ENCODE measurements at places on chromosomes 16 and 17.

DNA sequence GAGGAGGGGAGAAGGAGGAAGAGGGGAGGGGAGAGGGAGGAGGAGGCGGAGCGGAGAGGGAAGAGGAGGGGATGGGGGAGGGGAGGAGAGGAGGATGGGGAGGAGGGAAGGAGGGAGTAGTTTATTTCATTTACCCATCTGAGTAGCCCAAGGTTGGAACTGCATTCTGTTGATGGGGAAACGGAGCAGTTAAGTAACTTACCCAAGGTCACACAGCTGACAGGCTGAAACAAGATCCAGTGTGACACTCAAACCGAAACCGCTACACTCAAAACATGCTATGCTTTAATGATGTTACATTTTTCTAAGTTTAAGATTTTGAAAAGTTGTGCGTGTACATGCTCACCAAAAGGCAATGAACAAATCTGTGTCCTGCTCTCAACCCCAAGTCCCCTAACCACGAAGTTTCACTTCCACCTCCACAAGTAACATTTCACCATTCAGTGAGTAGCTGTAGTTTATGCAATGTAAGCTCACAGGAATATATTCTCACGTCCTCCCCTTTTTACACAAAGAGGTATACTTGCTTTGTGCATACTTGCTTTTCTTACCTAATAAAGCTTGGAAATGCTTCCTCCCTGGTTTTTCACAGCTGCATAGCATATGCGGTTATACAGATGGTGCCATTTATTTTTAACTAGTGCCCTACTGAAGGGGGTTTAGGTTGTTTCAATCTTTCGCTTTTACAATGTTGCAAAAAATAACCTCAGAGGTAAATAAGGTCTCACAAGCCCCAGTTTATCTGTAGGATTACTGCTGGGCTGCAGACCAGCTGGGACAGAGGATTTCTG lies 275.3 kb downstream of the PARN start:
- no peak for DNase-seq

- no peak for DNase-seq
Measured at GRCh38 chr16:11431915-11432465, 86.7 kb downstream of the RMI2 start.

DNA sequence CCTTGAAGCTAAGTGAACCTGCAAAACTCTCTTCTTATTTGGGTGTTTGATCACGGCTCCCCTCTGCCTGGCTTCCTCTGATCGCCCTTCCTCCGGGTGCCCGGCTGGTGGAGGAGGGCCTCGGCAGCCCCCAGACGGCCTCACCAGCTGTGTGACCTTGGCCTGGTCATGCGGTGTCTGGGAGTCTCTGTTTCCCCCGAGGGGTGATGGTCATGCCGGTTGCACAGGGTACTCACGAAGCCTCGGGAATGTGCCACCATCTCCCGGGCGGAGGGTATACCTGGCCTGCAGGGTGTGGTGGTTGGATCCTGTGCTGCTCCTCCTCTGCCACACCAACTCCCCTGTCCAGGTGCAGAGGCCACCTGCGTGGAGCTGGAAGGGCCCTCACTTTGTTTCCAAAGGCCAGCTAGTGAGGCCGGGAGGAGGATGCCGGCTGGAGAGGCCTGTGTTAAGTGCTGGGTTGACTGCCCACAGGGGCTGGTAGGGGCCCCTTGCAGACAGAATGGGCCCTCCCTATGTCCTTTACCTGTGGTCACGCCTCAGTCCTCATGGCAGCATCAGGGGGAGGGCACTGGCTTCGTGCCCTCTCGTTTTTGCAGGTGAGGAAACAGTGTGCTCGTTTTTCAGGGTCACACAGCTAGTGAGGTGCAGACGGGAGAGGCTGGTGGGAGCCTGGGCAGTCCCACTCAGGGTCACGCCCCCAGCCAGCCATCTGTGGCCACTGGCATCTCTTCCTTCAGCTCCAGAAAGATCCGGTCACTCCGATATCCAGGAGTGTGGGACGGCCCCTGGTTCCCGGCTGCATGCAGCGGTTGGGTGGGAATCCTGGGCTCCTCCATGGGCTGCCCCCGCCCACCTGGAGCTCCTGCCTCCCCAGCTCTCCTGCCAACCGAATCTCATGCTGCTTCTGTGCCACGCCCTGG lies 148.5 kb upstream of the GSE1 start:
- DNase-seq = no peak

DNA sequence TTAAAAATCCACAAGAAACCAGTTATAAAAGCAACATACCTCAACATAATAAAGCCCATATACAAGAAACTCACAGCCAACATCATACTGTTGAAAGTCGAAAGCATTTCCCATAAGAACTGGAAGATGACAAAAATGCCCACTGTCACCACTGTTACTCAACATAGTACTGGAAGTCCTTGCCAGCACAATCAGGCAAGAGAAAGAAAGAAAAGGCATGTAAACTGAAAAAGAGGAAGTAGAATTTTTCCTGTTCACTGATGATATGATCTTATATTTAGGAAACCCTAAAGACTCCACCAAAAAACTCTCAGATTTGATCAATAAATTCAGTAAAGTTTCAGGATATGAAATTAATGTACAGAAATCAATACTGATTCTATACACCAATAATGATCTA lies 45.1 kb downstream of the AHSP start:
- DNase-seq = no peak

GRCh38 chr16:68884861-68885720 lies 41.8 kb downstream of the TANGO6 start:
- DNase-seq = no peak

- DNase-seq = no peak
Measured at GRCh38 chr16:8855051-8855786, 13.6 kb downstream of the CARHSP1 start.

- no peak for DNase-seq
Measured at GRCh38 chr17:21214777-21215541, 998 bp upstream of the TMEM11 start.

- no peak for DNase-seq
Measured at GRCh38 chr17:50095626-50096037, 481 bp downstream of the PDK2 start.

DNA sequence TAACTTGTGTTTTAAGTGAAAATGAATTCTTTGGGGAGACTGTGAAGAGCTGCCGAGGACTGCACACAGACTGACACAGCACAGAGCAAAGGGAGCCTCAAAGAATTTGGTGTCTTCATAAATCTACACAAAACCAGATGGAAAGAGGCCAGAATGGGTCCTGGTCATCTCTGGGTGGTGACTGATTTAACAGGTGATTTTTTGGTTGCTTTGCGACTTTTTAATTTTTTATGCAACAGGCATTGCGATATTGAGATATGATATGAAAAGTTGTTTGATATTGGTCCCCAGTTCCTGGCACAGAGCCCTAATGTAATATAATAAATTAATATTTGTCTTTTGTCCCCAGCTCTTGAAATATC lies 12.6 kb upstream of the EIF1 start:
- no peak for DNase-seq

- no peak for DNase-seq
Measured at GRCh38 chr17:67435122-67435521, 58.0 kb downstream of the PITPNC1 start.

GRCh38 chr16:64184156-64184555 lies 937.7 kb downstream of the CDH11 start:
- DNase-seq = no peak

- no peak for DNase-seq
Measured at GRCh38 chr17:55760643-55761355, 9.9 kb downstream of the PCTP start.

DNA sequence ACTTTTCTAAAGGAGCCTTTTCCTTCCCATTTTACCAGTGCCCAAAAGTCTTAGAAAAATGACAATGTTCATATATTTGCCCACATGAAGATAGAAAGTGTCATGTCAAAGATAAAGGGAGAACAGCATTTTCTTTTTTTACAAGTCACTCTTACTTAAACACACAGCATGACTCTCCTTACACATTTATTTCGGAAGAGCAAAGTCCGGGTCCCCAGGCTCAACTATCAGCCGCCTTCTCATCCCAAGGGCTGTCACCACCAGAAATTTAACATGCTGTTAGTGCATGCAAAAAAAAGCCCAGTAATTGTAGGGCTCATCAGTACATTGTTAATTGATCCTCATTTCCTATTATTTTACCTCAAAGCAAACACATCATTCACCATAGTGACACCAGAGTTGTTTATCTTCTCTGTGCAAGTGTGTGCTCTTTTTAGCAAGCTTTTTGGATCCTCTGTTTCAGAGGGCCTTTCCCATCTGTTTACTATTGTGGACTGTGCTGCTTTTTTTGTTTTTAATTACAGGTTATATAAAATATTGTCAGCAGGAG lies 560.3 kb downstream of the WWOX start:
- DNase-seq = no peak

DNA sequence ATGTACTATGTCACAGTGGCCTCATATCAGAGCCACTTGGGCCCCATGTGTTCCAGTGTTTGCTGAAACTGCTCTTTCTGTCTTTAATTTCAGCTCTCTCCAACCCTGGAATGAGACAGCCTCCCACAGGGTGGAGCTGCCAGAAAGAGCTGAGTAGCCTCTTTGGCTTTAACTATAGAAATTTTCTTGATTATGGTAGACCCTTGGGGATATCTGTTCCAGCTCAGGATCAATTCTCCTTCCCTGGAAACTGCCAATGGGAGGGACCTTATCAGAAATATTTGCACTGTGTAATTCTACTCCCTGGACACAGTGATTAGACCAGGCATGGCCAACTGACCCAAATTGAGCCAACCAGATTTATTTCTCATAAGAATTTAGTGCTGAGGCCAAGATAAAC lies 39.0 kb upstream of the KDM8 start:
- DNase-seq = no peak

GRCh38 chr17:4560421-4560820 lies at the start of gene GGT6:
Gene GGT6, minus strand, starts transcription at chr17:4560577. Its CDS starts 56 bp downstream, at chr17:4560521.
- DNase-seq = no peak

GRCh38 chr17:79806446-79806760 lies 9.5 kb upstream of the CBX8 start:
- DNase-seq = no peak

DNA sequence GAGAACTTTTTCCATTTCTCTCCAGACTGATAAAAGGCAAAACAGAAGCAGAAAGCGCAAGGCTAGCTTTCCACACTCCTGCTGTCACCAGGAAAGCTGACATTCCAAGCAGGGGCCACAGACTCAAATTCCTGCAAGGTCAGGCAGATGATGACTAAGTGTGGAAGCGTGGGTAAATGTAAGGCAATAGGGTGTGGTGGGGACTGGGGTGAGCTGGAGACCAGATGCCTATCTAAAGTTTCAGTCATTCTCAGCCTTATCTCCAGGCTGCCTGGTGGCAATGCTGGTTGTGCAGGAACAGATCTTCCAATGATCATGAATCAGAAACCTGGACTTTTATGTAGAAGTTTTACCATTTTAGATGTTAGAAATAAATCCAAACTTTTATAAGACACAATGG lies 224.1 kb downstream of the GSG1L start:
- no peak for DNase-seq

DNA sequence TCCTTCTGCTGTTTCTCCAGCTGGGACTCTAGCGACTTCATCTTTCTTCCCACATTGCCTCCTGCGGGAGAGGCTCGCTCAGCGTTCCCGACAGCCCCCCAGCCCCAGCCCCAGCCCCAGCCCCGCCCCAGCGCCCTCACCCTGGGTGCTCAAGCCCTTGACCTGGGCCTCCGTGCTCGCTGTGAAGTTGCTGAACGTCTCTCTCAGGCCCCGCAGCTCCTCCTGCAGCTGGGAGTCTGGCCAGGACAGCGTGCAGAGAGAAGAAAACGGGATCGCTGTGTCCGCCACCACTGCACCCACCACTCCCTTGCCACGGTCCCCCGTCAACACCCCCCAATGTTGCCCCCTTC lies 2.4 kb downstream of the ASGR1 start:
- no peak for DNase-seq

DNA sequence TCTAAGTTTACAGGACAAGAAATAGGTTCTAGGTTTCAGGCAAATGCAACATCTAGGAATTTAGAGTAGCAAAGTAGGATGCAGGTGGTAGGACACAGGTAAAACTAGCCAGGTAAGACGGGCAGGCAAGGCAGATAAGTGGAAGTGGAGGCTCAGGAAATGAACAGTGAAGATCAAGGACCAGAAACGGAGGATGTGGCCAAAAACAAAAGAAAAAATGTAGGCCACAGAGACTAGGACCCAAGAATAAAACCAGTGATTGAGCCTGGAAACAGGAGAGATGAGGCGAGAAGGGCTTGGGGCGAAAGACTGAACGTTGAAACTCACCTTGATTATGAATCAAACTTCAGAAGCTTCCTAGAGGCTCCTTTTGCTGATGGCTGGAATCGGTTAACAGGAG lies 24.0 kb downstream of the CPSF4L start:
- DNase-seq = no peak

- peak; percentile 98 for DNase-seq
Measured at GRCh38 chr16:81500833-81501521, 56.4 kb downstream of the CMIP start.

DNA sequence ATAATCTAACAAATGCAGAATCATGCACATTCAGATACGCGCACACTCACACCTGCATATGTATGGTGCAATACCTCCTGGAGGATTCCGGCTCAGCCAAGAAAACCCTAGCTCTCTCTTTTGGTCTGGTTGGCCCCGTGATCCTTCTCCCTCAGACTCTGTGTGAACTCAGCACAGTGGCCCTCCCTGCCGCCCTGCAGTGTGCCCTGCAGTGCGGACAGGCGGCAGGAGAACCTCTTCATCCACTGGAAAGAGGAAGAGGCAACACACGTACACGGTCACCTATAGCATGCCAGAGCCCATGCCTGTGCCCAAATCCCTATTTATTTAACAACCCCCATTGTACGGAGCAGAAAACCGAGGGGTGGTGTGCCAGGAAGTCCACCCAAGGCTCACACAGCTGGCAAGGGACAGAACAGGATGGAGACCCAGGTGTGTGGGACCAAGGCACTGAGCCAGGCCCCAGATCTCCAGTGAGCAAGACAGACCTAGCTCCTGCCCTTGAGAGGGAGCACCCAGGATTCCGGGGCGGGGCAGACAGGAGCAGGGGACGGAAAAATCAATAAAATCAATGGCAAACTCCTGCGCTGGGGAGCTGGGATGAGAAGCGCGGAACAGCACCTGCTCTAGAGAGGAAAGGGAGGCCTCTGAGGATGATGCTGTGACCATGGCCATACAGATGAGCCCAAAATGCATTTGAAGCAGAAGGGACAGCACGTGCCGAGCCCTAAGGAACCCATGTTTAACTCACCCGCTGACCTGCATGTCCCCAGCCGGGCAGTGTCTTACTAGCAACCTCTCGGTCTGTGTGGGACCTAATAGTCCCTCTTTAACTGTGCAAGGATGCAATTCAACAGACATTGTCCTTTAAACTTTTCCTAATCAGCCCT lies 54.7 kb upstream of the CIBAR2 start:
- DNase-seq = no peak

GRCh38 chr17:50560931-50561745 lies 623 bp downstream of the CACNA1G start:
- DNase-seq = no peak

GRCh38 chr16:63717806-63718205 lies 1404.1 kb downstream of the CDH11 start:
- no peak for DNase-seq

Measured in H4 (cell line).